Peyer's patch (tissue), 4 donors: ENCODE measurements at places on chromosomes 16 and 17. TPM values are rescaled to one million over a fixed set of nuclear protein-coding genes. Genes with fewer than 3 reads are reported as not detected.
A peak's percentile ranks its signal among the peaks of the same experiment; 100 is the strongest.

GRCh38 chr17:38922538-38923297, 2.7 kb upstream of the LASP1NB start:
- H3K27me3 ChIP-seq: no peaks in the 10 kb centered on the region
- peak; percentile 16 for DNase-seq

DNA sequence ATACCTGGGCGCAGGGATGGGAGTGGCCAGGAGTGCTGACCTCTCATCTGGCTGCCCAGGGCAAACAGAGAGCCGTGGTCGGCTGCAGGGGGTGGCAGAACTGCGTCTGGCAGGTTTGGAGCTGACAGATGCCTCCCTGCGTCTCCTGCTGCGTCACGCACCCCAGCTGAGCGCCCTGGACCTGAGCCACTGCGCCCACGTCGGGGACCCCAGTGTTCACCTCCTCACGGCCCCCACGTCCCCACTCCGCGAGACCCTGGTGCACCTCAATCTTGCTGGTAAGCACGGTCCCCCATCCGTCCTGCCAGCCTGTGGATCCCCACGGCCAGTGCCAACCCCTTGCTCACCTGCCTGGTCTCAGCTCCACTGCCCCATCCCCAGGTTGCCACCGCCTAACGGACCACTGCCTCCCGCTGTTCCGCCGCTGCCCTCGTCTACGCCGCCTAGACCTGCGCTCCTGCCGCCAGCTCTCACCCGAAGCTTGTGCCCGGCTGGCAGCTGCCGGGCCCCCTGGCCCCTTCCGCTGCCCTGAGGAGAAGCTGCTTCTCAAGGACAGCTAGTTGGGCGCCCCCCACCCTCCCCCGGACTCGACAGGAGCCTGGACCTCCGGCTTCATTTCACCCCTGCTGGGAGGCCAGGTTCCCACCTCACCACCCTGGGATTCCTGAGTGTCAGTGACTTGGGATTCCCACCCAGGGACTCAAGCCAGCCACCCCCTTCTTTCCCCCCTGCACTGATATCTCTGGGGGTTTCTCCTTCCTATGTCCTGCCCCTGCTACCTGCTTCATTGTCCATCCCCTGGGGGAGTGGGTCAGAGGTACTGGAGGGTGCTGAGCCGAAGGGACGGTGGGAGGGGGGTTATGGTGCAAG, 2.0 kb upstream of the ORAI3 start:
- H3K36me3 ChIP-seq: peaks cover 16% of the 10 kb centered on the region
- no peaks in the 10 kb centered on the region for H3K27me3 ChIP-seq
- no peak for DNase-seq
- no peak overlapping the region for H3K4me3 ChIP-seq
- H3K4me1 ChIP-seq: peaks cover 5% of the 10 kb centered on the region
- no peak overlapping the region for H3K27ac ChIP-seq

GRCh38 chr16:4114257-4115208, 1.7 kb downstream of the ADCY9 start:
- no peaks in the 10 kb centered on the region for H3K27me3 ChIP-seq
- no peaks in the 10 kb centered on the region for H3K36me3 ChIP-seq
- peak overlapping the region; percentile 91 for H3K4me3 ChIP-seq
- H3K27ac ChIP-seq: no peak overlapping the region

- H3K27ac ChIP-seq: no peak overlapping the region
- no peaks in the 10 kb centered on the region for H3K36me3 ChIP-seq
- no peaks in the 10 kb centered on the region for H3K27me3 ChIP-seq
Measured at GRCh38 chr17:78154903-78155811, 9.0 kb downstream of the C17orf99 start.

GRCh38 chr16:84476401-84476800, 28.1 kb downstream of the MEAK7 start:
- no peak overlapping the region for H3K27ac ChIP-seq
- H3K36me3 ChIP-seq: no peaks in the 10 kb centered on the region
- DNase-seq: no peak
- H3K27me3 ChIP-seq: no peaks in the 10 kb centered on the region
- no peak overlapping the region for H3K4me3 ChIP-seq

DNA sequence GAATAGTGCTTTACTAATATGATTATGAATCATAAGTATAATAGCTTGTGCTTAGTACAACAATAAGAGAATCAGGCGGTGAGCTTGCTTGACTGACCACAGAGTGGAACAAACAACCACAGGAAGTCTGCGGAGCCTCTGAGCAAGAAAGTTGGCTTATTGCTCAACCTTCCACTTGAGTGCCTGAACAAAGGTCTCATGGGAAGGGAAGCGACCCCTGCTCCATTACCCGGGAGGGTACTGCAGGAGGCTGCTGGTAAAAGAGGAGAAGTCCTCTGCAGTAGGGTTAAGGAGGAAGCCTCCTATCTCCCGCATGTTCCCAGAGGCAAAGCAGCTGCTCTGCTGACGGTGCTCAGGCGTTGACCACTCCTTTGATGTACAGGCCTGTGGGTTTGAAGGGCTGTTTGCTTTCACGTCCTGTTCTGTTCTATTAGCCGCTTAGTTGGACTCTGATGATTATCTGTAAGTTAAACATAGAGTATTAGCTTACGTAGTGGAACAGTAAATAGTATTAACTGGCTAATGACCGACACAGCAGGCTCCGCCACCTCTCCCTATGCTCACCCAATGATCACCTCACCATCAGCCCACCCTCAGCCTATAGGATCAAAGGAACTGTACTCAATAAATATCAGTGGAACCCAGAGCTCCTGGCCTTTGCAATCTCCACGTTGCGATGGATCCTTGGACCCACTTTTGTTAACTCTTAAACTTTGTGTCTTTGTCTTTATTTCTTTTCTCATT, 17.5 kb downstream of the ALOX15B start:
- no peaks in the 10 kb centered on the region for H3K4me1 ChIP-seq
- peak overlapping the region; percentile 37 for H3K27ac ChIP-seq
- no peaks in the 10 kb centered on the region for H3K36me3 ChIP-seq
- DNase-seq: peak; percentile 88
- no peak overlapping the region for H3K4me3 ChIP-seq
- no peaks in the 10 kb centered on the region for H3K27me3 ChIP-seq

GRCh38 chr17:8046929-8047768, 8.3 kb downstream of the ALOX15B start:
- H3K4me3 ChIP-seq: no peak overlapping the region
- no peak for DNase-seq
- H3K4me1 ChIP-seq: no peaks in the 10 kb centered on the region

GRCh38 chr16:27175888-27176287, 27.4 kb upstream of the KDM8 start:
- no peaks in the 10 kb centered on the region for H3K27me3 ChIP-seq
- no peak for DNase-seq
- H3K4me3 ChIP-seq: no peak overlapping the region
- no peaks in the 10 kb centered on the region for H3K36me3 ChIP-seq
- H3K27ac ChIP-seq: no peak overlapping the region

GRCh38 chr16:20916942-20917341, 16.4 kb downstream of the LYRM1 start:
- no peak overlapping the region for H3K4me3 ChIP-seq
- no peaks in the 10 kb centered on the region for H3K27me3 ChIP-seq
- DNase-seq: no peak
- H3K36me3 ChIP-seq: no peaks in the 10 kb centered on the region

DNA sequence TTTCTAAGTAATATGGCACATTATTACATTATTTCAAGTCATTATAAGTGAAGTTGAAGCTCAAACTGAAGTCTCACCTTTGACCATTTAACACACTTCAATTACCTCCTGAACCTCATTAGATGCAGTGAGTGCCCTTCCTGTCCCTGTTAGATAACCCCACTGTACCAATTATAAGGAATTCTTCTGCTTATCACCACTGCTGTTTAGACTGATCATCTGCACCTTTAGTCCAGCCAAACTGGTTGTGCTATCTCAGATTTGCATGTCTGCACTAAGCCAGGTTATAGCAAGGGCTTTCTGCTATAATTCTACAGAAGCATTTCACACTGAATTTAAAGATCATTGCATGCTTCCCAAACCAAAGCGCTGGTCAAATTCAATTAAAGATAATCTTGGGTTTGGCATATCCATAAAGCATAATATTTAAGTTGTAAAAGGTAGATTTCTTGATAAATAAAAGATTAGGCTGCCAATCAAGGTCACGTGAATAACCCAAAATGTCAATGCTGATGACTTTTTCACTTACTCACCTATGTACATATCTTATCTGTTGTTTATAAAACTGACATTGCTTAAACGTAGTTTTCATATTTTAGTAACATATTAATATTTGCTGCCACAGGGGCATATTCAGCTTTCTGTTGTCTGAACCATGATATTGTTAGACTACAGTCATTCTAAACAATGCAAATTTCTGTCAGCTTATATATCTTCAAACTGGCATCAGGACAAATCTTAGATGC, 11.9 kb downstream of the ITFG1 start:
- H3K27ac ChIP-seq: no peak overlapping the region
- no peak for DNase-seq
- H3K4me1 ChIP-seq: no peaks in the 10 kb centered on the region
- no peak overlapping the region for H3K4me3 ChIP-seq
- no peaks in the 10 kb centered on the region for H3K36me3 ChIP-seq
- no peaks in the 10 kb centered on the region for H3K27me3 ChIP-seq

- peaks cover 23% of the 10 kb centered on the region for H3K27me3 ChIP-seq
- H3K27ac ChIP-seq: no peak within 1 kb of the TSS
- H3K4me1 ChIP-seq: peaks cover 4% of the 10 kb centered on the region
- no peaks in the 10 kb centered on the region for H3K36me3 ChIP-seq
- H3K4me3 ChIP-seq: peak within 1 kb of the TSS; percentile 51
Measured at GRCh38 chr17:74924250-74924948, at the start of gene OTOP2. Gene OTOP2 (plus strand): TSS chr17:74924273. CDS start chr17:74924633, 360 bp downstream.

- H3K27me3 ChIP-seq: no peaks in the 10 kb centered on the region
- H3K36me3 ChIP-seq: no peaks in the 10 kb centered on the region
- no peak for DNase-seq
- no peak overlapping the region for H3K4me3 ChIP-seq
- no peaks in the 10 kb centered on the region for H3K4me1 ChIP-seq
Measured at GRCh38 chr16:12377497-12377896, 401.0 kb downstream of the SNX29 start.

GRCh38 chr17:1766382-1767135, 4.7 kb downstream of the SERPINF1 start:
- H3K36me3 ChIP-seq: no peaks in the 10 kb centered on the region
- no peaks in the 10 kb centered on the region for H3K27me3 ChIP-seq
- H3K4me1 ChIP-seq: peaks cover 15% of the 10 kb centered on the region
- no peak overlapping the region for H3K27ac ChIP-seq
- DNase-seq: no peak

DNA sequence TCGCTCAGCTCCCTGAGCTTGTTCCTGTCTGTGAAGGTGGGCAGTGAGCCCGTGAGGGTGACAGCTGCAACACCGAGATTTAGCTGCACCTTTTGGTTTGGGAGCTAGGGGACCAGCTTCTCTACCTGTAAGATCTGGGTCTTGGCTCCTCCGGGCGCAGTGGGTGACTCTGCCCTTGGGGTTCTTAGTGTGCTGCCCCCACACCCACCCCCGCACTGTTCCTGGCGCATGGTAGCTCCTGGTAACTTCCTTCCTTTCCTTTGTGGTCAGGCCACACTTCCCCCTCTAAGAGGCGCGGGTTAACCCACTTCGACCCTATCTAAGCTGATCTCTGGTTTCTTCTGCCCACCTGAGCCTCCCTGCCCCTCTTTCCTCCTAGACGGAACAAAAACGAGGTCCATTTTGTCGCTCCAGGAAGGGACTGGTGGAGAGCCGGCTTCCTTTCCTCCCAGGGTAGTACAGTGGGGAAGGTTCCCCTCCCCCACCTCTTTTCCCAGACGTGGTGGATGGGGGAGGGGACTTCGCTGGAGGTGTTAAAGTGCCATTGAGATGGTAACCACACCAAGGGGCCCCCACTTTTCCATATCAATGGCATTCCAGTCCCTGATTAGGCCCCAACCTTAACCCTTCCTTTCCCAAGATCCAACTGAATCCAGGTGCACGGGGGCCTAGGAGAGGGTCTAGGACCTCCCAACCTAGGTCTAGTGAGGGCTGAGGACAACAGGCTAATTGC, 4.6 kb upstream of the CLDN9 start:
- H3K27ac ChIP-seq: peak overlapping the region; percentile 67
- peaks cover 31% of the 10 kb centered on the region for H3K4me1 ChIP-seq

GRCh38 chr16:65834688-65835087, 531.8 kb upstream of the CDH5 start:
- no peaks in the 10 kb centered on the region for H3K36me3 ChIP-seq
- DNase-seq: no peak
- no peaks in the 10 kb centered on the region for H3K27me3 ChIP-seq
- no peaks in the 10 kb centered on the region for H3K4me1 ChIP-seq
- H3K4me3 ChIP-seq: no peak overlapping the region

DNA sequence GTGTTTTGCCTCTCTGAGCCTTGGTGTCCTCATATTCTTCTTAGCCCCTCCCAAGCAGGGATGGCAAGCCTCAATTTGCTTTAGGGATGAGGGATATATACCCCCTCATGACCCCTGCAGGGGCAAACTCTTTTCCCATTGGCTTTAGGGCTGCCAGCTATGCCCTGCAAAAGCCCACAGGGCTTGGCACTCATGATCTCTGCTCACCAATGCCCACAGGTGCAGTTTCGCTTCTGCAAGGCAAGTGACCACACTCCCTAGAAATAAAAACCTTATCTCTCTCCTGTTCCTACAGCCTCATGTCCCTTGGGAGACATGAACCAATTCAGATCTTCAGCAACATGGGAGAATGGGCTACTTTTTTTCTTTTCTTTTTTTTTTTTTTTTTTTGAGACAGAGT, 8.8 kb downstream of the BEAN1 start:
- no peaks in the 10 kb centered on the region for H3K36me3 ChIP-seq
- no peak for DNase-seq
- no peak overlapping the region for H3K4me3 ChIP-seq
- no peaks in the 10 kb centered on the region for H3K27me3 ChIP-seq
- H3K27ac ChIP-seq: no peak overlapping the region
- no peaks in the 10 kb centered on the region for H3K4me1 ChIP-seq

DNA sequence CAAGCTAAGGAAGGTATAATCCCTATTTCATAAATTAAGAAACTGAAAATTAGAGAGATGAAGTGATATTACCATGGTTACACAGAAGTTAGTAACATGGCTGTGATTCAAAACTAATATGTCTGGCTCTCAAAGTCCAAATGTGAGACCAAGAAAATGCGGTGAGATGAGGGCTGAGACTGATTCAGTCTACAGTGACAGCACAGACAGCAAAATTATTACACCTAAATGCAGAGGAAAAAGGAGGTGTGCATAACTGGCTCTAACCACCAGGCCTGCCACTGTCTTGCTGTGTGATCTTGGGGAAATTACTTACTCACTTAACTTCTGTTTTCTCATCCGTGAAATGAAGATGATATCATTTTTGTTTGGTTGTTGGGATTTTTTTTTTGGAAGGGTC, 270.0 kb upstream of the SOX9 start:
- H3K27me3 ChIP-seq: no peaks in the 10 kb centered on the region
- no peaks in the 10 kb centered on the region for H3K4me1 ChIP-seq
- H3K27ac ChIP-seq: no peak overlapping the region
- no peak overlapping the region for H3K4me3 ChIP-seq
- H3K36me3 ChIP-seq: no peaks in the 10 kb centered on the region
- no peak for DNase-seq

- H3K36me3 ChIP-seq: no peaks in the 10 kb centered on the region
- H3K27me3 ChIP-seq: no peaks in the 10 kb centered on the region
- no peak for DNase-seq
- no peaks in the 10 kb centered on the region for H3K4me1 ChIP-seq
Measured at GRCh38 chr16:50384500-50385135, 15.8 kb upstream of the BRD7 start.

GRCh38 chr16:12796498-12796897, 7.2 kb downstream of the CPPED1 start:
- H3K4me3 ChIP-seq: no peak overlapping the region
- H3K4me1 ChIP-seq: no peaks in the 10 kb centered on the region
- no peak for DNase-seq
- H3K36me3 ChIP-seq: no peaks in the 10 kb centered on the region

SALL1 gene
- 12.4 TPM for total RNA-seq

CSH2 gene
- not detected for total RNA-seq

SOX8 gene
- not detected for total RNA-seq

PLA2G10 gene
- 15.7 TPM for total RNA-seq

EFCAB5 gene
- total RNA-seq: 1.6 TPM

ITGAD gene
- 0.83 TPM for total RNA-seq

DCTPP1 gene
- total RNA-seq: 33.3 TPM

PLD6 gene
- total RNA-seq: 1.6 TPM

SPIRE2 gene
- total RNA-seq: 114 TPM

MYH2 gene
- not detected for total RNA-seq
